Breast epithelium (tissue), 4 donors: ENCODE measurements at places on chromosomes 5 and 9.

GRCh38 chr9:16143310-16143709 lies 590.5 kb downstream of the CCDC171 start:
- DNase-seq: no peak

DNA sequence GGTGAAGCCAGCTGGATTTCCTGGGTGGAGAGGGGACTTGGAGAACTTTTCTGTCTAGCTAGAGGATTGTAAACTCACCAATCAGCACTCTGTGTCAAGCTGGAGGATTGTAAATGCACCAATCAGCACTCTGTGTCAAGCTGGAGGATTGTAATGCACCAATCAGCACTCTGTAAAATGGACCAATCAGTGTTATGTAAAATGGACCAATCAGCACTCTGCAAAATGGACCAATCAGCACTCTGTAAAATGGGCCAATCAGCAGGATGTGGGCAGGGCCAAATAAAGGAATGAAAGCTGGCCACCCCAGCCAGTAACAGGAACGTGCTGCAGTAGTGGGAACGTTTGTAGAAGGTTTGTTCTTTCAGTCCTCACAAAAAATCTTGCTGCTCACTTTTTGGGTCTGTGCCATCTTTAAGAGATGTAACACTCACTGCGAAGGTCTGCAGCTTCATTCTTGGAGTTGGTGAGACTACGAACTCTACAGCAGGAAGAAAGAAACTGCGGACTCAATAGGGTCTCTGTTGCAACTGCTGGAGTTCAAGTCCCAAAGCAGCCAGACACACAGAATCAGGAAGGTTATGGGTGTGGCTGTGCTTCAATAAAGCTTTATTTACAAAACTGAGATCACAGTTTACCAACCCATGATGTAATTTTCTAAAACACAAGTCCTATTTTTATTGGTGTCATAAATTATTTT lies 145.7 kb upstream of the ERCC6L2 start:
- no peak for DNase-seq

DNA sequence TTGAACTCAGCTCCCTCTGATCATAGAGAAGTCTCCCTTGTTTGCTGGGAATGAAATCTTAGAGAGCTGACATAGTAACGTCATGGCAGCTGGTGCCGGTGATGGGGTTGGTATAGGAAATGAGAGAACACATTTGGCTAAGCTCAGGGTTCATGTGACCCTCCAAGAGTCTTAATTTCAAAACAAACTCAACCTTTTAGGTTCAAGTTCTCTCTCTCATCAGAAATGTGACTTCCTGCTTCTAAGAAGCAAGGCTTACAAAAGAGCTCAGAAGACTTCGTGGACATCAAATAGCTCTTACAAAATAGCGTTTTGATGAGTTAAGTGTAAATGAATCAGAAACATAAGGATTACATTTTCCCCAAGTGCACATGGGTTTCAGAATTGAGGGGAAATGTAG lies 97.3 kb downstream of the PAPPA start:
- DNase-seq: no peak

DNA sequence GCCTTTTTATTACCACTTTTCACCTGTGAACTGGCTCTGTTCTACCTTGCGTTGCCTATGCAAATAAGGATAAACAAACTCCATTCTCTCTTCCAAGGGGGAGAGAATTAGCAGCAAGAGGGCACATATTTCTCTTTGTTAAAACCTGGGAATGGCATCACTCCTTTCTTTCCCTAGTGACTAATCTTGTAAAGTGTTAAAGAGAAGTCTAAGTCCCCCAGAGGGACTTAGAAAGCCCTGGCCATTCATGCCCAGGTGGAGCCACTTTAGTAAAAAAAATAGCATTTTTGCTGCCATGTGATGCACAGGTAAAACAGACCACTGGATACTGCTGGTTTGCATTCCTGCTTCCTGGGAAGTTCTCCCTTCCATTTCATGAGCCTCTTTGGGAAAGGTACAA lies 148.4 kb downstream of the MAN2A1 start:
- DNase-seq: no peak
